ENCODE measurements at places on chromosomes 3 and 15. TPM values are rescaled to one million over a fixed set of nuclear protein-coding genes. Genes with fewer than 3 reads are reported as not detected.

- no peaks in the 10 kb centered on the region for H3K36me3 ChIP-seq
- no peaks in the 10 kb centered on the region for H3K4me1 ChIP-seq
- no peaks in the 10 kb centered on the region for H3K27me3 ChIP-seq
These were observed 119.5 kb downstream of the USP13 start for GRCh38 chr3:179772297-179772696.

The GRK7 gene
- not detected for total RNA-seq

GRCh38 chr3:146899171-146899570 is 294.0 kb upstream of the PLSCR5 start:
- H3K27me3 ChIP-seq = no peaks in the 10 kb centered on the region
- no peak overlapping the region for H3K4me3 ChIP-seq
- H3K36me3 ChIP-seq = no peaks in the 10 kb centered on the region

DNA sequence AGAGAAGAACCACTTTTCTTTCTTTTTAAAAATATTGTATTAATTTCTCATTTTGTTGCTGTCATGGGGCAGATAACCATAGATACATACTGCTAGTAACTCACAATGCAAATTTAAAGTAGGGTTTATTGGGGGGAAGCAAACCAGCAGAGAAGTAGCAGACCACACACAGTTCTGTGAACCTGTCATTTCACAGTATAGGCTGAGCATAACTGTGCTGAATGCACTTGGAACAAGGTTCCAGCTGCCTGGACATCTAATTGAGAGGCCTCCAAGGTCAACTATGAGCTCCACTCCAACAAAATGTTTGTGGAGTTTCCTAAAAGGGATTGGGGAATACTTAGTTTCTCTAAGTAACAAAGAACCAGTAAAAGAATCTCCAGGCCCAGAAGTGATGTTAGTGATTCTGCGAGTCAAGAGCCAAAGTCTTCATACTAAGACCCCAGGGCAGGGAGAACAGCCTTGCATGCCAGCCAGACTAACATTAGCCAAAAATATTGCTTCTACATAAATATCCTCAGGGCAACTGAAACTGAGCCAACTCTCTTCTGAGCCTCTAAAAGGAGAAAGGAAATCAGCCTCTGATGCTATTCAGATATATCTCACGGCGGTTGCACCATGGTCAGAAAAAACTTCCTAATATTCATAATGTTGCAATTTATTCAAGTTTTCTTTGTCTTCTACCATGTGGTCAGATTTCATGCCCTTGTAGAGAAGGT is 856.4 kb upstream of the ALCAM start:
- H3K4me3 ChIP-seq = no peak overlapping the region
- no peaks in the 10 kb centered on the region for H3K4me1 ChIP-seq
- no peaks in the 10 kb centered on the region for H3K36me3 ChIP-seq
